Fibroblast of skin of left quadriceps (primary cell): ENCODE measurements at places on chromosomes 13 and 19.

- no peak for DNase-seq
These were observed 13.8 kb downstream of the TMTC4 start for GRCh38 chr13:100660761-100661160.

GRCh38 chr19:5580161-5580571 is 12.4 kb upstream of the TINCR start:
- no peak for DNase-seq

- no peak for DNase-seq
These were observed 20.8 kb upstream of the ERCC1 start for GRCh38 chr19:45444318-45445041.

GRCh38 chr13:32107474-32107873 is 75.9 kb downstream of the FRY start:
- DNase-seq = no peak

GRCh38 chr13:98890186-98890585 is 87.7 kb downstream of the DOCK9 start:
- DNase-seq = peak; percentile 80

DNA sequence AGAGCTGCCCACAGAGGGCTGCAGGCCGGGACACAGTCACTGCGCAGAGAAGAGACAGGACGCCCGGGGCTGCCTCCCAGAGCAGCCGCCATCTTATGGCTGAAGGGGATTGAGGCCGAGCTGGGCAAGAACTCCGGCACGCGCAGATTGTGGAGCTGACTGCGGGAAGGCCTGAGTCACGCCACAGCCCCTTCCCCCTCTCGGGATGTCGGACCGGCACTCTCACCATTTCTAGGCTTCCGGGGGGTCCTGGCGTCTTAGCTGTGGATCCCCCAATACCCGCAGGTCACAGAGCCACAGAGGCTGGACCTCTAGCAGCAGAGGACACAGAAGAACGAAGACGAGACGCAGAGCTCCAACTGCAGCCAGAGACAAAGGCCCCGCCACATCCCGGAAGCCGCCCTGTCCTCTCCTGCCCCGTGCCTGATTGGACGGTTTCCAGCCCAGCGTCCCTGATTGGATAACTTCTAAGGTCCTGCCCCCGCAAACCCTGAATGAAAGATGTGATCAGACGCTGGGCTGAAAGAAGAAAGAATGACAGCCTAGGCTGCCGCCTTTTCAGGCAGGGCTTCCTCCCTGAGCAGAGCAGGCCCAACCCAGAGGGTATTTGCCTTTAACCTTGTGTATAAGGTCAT is at the start of gene ZNF43:
ZNF43 (minus strand) TSS at position 373 of the 635 bp plus-strand sequence; CDS start at position 229, 144 bp downstream.
- peak; percentile 92 for DNase-seq

DNA sequence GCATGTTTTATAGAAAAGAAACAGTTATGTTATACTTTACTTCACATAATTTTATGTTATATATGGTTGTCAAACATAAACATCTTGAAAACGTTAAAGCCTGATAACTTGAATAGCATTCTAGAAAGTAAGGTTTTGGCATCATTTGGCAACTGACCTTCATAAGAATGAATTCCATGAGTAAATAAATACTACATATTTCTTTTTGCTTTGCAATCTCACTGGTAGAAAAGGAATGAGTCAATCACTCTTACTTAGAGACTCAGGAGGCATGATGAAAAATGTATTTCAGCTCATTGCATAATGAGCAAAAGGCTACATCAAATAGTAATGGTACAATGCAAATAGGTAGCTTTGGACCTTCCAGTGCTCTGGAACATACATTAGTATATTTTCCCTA is 1381.9 kb downstream of the EFNB2 start:
- DNase-seq = peak; percentile 35

GRCh38 chr19:1133471-1133929 is 29.7 kb downstream of the GPX4 start:
- DNase-seq = no peak
